Activated CD4-positive, alpha-beta T cell treated with anti-CD3 and anti-CD28 coated beads, Interleukin-2, amount 50 U/mL, for 48 hours (primary cell): ENCODE measurements at places on chromosomes 7 and 10.

GRCh38 chr7:375321-375831, 85.4 kb downstream of the FOXL3 start:
- no peak for DNase-seq

- DNase-seq, result no peak
Observed at GRCh38 chr10:63236113-63236935, 103.2 kb downstream of the NRBF2 start.

DNA sequence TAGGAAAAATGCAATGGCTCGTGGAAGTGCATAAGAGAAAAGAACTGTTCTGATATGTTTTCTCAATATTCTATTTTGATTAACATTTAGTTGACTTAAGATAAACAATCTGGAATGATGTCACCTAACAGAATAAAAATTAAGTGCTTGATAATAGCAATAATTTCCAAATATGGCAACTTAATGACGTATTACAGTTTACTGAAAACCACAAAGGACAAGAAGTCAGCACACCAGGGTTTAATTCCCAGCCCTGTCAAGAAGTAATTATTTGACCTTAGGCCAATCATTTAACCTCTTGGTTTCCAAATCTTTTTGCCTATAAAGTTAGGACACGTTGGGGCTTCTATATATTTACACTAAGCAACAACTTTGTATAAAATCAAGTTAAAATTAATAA, 95.7 kb downstream of the CABCOCO1 start:
- no peak for DNase-seq

- DNase-seq, result no peak
Observed at GRCh38 chr10:6320320-6321010, 117.7 kb downstream of the PFKFB3 start.
